ENCODE measurements at places on chromosomes 16 and 17.

GRCh38 chr17:45300060-45300751 is 16.6 kb downstream of the MAP3K14 start:
- no peak for DNase-seq

DNA sequence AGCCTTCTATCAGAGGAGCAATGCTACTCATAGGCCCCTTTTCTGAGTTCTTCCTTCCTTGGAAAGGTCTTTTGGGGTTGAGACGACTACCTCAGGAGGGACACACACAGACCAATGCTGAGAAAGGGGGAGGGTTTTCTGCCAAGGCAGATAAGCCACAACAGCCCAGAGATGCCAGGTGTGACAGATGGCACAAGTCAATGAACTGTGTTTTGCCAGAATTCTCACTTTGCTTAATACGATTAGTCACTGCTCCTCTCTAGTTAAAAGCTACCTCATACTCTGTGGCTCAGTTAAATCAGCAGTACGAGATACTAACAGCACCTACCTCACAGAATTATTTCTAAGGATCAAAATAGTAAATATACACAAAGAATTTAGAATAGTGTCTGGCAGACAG is 8.0 kb downstream of the BRD7 start:
- DNase-seq = no peak

- DNase-seq = peak; percentile 81
Observed at GRCh38 chr17:143785-144281, 6.5 kb downstream of the SCGB1C2 start.

DNA sequence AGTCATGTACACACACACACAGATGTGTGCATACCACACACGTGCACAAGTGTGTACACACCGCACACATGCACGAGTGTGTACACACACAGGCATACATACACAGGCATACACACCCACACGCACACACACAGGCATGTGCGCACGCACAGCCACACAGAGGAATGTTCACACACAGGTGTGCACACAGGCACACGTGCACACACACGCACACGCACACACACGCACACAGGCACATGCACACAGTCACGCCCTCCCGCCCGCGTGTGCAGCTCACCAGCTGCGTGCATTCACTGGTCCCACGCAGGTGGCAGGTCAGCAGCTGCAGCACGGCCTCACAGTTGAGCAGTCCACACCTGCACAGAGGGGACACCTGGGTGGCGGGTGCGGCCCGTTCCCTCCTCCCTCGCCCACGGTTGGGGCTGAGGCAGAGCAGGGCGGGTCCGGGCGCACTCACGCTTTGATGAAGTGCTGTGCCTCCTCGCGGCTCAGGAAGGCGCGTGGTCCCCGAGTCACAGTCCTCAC is 7.7 kb downstream of the TEPSIN start:
- DNase-seq = no peak

- DNase-seq = no peak
Observed at GRCh38 chr17:4276514-4276913, 12.7 kb upstream of the ANKFY1 start.

GRCh38 chr17:74873037-74873873 is 461 bp upstream of the FDXR start:
- DNase-seq = peak; percentile 100

DNA sequence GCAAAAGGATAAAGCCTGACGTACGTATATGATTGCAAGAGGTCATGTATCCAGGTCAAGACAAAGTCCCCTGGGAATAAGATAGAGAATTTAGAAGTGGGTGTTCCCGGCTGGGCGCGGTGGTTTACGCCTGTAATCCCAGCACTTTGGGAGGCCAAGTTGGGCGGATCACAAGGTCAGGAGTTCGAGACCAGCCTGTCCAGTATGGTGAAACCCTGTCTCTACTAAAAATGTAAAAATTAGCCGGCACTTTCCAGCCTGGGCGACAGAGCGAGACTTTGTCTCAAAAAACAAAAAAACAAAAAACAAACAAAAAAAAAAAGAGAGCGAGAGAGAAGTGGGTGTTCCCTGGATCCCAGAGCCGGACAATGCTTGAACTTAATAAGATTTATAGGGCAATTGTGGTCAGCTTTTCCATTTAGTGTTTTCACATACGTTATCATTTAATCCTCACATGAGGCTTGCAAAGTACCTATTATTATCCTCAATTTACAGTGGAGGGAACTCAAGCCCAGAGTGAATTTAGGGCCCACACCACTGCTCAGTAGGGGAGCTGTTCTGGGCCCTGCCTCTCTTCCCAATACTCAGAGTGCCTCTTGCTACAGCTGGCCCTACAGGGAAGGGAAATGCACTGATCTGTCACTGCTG is 481 bp upstream of the GLTPD2 start:
- no peak for DNase-seq
